Smooth muscle cell of the pulmonary artery (primary cell): ENCODE measurements at places on chromosomes 12 and 14. TPM values are rescaled to one million over a fixed set of nuclear protein-coding genes. Genes with fewer than 3 reads are reported as not detected.

Gene ADCY4
- total RNA-seq = 3.3 and 4.9 TPM in 2 replicates

Gene ENDOU
- total RNA-seq = 0.40 and 0.52 TPM in 2 replicates

Gene PARP2
- 6.3 and 6.9 TPM in 2 replicates for total RNA-seq

Gene SLC24A4
- not detected in 2 replicates for total RNA-seq

Gene PMCH
- 0.30 and 0.39 TPM in 2 replicates for total RNA-seq

Gene NUDT14
- total RNA-seq = 8.7 and 16.6 TPM in 2 replicates

Gene PLEKHD1
- total RNA-seq = under 0.01 and 0.07 TPM in 2 replicates

Gene MANSC4
- total RNA-seq = not detected in 2 replicates

Gene OTUB2
- 1.8 and 1.9 TPM in 2 replicates for total RNA-seq

Gene SLCO1C1
- total RNA-seq = 0.63 and 2.0 TPM in 2 replicates

Gene MUCL1
- not detected in 2 replicates for total RNA-seq

Gene DEGS2
- 0.07 and 0.26 TPM in 2 replicates for total RNA-seq

Gene SCN8A
- 19.2 and 33.1 TPM in 2 replicates for total RNA-seq

Gene DNAAF2
- total RNA-seq = 6.2 and 7.4 TPM in 2 replicates

Gene B4GALNT1
- 6.4 and 14.5 TPM in 2 replicates for total RNA-seq

Gene SERPINA1
- not detected in 2 replicates for total RNA-seq

Gene ZBTB42
- total RNA-seq = 2.7 and 5.8 TPM in 2 replicates

Gene STAC3
- total RNA-seq = 0.26 and 0.33 TPM in 2 replicates

Gene TMEM229B
- total RNA-seq = 2.5 and 2.7 TPM in 2 replicates

Gene CRIP1
- 5.1 and 7.4 TPM in 2 replicates for total RNA-seq
